ENCODE measurements at places on chromosomes 16 and 17.

GRCh38 chr17:11023639-11024479 is 186.0 kb upstream of the PIRT start:
- DNase-seq, result peak; percentile 22

- no peak for DNase-seq
Observed at GRCh38 chr17:45893725-45894021, 681 bp upstream of the MAPT start.

GRCh38 chr16:17414421-17414820 is 56.3 kb downstream of the XYLT1 start:
- DNase-seq, result no peak

GRCh38 chr17:55426851-55427586 is 5.4 kb upstream of the MMD start:
- DNase-seq, result peak; percentile 73

DNA sequence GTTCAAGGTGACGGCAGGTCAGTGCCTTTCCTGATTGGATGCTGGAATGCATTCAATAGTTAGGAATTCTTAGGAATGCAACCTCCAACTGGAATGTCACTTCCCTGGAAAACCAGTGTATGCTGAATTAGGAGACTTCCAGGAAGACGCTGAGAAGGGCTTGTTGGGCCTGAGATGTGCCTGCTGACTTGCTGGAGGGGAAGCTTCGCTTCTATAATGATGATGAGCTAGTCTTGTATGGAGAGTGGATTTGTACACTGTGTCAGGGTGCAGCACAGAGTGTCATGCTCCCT is 45.6 kb downstream of the SMPD3 start:
- DNase-seq, result peak; percentile 21

- DNase-seq, result no peak
Observed at GRCh38 chr16:72902206-72902605, 145.7 kb downstream of the ZFHX3 start.

DNA sequence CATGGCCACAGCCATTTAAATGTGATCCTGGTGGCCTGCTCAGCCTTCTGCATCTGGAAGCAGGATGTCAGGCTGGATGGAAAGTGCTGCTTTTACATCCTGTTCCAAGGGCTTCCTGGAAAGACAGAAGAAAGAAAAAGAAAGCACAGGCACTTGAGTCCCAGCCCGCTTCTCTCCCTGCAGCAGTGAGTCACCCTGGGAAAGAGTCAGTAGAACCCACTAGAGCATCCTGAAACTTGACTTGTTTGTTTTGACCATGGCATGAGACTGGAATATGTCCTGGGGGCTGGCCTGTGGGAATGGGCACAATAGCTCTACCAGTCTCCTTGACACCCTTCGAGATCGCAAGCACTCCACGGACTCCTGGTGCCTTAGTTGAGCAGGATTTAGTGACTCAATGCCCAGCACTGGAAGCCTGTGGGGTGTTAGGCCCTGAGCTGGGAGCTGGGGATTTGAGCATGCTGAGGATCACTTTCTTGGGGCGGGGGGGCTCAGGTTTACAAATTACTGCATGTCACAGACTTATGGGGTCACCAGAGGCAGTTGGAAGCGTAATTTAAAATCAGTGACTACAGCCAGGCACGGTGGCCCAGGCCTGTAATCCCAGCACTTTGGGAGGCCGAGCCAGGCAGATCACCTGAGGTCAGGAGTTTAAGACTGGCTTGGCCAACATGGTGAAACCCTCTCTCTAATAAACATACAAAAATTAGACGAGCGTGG is 22.1 kb upstream of the GNA13 start:
- DNase-seq, result peak; percentile 63

DNA sequence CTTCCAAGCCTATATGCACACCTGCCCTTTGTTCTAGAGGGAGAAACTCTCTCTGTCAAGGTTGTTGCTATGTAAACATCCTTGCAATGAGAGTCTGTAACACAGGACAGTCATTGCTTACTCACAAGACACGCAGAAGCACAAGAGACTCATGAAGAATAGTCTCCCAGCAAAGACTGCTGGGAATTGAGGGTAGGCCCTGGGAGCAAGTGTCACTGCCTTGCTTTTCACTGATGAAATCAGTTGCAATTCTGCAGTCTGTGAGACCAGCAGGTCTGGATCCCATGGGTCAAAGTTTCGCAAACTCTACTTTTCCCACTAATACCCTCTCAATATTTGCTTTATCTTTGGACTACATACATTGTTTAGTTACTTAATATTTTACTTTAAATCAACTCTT is 177.4 kb downstream of the FTO start:
- DNase-seq, result peak; percentile 81

- peak; percentile 30 for DNase-seq
Observed at GRCh38 chr16:85396879-85397871, 215.9 kb upstream of the GSE1 start.

- DNase-seq, result no peak
Observed at GRCh38 chr16:3729161-3730112, 12.1 kb upstream of the TRAP1 start.

GRCh38 chr17:65403626-65404025 is 157.8 kb downstream of the AXIN2 start:
- DNase-seq, result no peak

DNA sequence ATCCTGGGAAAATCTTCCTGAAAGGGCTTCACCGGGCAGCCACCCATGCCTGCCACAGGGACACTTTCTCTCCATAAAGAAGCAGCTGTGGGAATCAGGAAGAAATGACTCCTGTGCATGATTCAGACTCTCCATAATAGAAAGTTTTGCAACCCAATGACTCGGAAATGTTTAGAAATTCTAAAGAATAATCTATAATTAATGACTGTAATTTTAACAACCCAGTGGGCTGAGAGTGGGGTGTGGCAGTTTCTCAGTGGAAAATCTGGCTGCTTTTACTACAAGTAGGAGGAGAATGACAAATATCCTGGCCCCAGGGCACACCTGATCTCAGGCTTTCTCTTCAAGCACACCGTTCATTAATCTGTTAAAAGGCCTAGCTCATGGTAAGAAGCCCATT is 25.7 kb downstream of the IRF8 start:
- DNase-seq, result no peak

DNA sequence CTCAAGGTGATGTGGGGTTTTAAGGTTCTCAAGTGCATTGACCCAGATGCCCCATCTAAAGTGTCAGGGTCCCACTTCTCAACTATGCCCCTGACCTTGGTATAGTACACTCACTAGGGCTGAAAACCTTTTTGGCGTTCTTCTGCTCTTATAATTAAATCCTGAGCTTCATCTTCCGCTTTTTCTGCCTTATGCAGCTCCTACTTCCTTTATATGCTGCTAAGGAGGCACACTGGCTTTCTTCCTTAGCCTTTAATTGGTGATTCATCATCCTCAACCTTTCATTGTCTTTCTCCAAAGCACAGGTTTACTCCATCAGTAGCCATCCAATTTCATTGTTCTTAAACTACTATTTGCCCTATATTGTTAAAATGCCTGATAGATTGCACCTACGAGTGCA is 5.3 kb upstream of the NF1 start:
- DNase-seq, result no peak

DNA sequence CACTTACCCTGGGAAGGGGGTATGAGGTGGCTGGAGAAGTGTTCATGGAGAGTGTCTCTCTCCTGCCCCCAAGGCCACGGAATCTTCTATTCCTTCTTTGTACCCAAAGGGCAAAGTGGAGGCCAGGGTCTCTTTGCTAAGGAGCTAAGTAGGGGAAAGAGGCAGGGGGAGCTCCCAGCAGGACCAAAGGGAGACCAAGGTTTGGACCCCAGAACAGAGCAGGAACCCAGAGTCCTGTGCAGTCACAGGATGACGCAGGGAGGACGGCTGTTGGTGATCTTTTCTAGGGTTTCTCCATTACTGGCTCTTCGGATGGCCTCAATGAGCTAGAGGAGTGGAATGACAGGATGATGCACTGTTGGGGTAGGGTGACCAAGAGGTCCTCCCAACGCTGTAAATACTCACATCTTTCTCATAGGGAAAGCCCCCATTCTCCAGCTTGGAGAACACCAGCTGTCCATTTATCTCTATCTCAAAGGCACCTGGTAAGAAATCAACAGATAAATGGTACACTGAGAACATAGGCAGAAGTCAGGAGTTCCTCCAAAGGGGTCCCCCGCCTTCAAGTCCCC is 966 bp downstream of the MIEN1 start:
- no peak for DNase-seq

DNA sequence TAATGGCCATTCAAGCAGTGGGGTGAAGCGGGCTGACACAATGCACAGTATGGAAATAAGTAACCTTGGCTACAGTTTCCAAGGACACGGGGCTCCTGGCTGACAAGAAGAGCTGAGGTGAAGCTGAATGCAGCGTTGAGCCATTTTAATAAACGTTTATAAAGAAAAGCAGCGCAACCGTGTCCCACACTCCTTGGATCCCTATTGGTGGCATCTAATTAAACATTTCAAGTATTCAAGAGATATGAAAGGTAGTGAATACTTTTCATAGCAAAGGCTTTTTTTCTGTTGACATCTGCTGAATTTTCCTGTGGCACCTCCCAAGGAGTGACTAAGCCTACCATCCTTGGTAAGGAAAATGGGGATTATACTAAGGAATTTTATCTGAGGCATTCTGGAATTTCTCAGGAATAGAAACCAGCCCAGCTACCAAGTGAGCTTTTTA is 26.5 kb downstream of the DUSP14 start:
- DNase-seq, result peak; percentile 67

DNA sequence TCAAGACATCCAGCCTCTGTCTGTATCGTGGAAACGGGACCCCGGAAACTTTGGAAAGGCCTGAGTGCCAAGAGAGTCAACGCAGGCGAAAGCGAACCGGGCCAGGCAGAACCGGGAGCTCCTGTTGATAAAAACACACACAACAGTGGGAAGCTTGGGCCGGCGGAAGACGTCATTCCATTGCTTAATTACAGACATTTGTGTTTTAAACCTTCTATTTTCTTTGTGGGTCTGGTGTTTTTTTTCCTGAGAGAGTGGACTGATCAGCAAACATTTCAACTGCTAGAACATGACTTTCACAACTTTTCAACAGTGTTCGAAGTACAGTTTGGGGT is 878 bp upstream of the RNF157 start:
- DNase-seq, result no peak

GRCh38 chr17:48409607-48410006 is 20.4 kb downstream of the SKAP1 start:
- DNase-seq, result no peak

GRCh38 chr16:27627136-27627535 is 77.2 kb downstream of the KATNIP start:
- no peak for DNase-seq

DNA sequence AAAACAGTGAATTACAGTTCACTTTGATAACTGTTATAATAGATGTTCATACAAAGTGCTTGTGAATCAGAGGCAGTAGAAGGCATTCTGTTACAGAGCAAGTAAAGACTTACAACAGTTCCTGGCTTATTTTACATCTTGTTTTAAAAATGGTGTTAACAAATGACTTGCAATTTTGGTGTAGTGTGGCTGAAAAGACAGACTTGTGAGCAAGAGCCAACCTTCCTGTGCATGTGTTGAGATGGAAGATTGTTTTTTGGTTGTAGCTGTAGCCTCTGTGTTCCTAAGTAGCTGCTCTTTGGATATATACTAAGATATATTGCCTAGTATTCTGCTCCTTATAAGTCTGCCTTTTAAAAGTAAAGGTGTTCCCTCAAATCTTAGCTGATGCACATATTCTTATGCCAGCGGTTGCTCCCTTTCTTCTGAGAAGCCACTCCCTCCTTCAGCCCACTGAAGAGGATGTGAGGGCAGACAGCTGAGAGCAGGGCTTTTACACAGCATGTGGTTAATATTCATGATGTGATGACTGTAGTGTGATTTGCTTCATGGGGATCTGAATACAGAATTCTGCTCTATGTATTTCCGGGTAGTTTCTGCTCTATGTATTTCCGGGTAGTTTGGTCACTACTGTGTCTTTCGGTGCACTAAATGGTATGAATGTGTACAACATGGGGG is 182.3 kb downstream of the PHKB start:
- peak; percentile 12 for DNase-seq

GRCh38 chr17:58403311-58403710 is 14.0 kb downstream of the RNF43 start:
- no peak for DNase-seq

DNA sequence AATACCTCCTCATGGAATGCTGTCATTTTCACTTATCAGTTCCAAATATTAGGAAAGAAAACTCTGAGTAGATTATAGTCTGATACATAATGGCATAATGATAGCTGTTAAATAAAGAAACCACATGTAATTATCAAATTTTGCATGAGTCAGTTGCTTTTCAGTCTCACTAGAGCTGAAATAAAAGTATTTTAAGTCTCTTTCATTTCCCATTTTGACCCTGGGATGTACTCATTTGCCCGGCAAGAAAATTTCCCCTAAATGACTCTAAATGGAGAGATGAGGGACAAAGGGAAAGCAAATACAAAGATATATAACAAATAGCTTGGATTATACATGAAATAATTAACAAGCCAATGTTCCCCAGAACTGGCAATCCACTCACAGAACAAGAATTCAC is 47.9 kb upstream of the CPHXL start:
- no peak for DNase-seq

- DNase-seq, result peak; percentile 88
Observed at GRCh38 chr16:24668481-24669061, 60.9 kb upstream of the TNRC6A start.

- no peak for DNase-seq
Observed at GRCh38 chr17:27677191-27677590, 46.2 kb downstream of the LGALS9 start.

GRCh38 chr16:66477028-66477515 is 50.0 kb downstream of the BEAN1 start:
- no peak for DNase-seq

GRCh38 chr16:51390877-51391276 is 239.8 kb upstream of the SALL1 start:
- no peak for DNase-seq

- DNase-seq, result no peak
Observed at GRCh38 chr16:65271996-65272395, 150.1 kb upstream of the CDH11 start.

- no peak for DNase-seq
Observed at GRCh38 chr16:359067-359763, 6.7 kb upstream of the AXIN1 start.

DNA sequence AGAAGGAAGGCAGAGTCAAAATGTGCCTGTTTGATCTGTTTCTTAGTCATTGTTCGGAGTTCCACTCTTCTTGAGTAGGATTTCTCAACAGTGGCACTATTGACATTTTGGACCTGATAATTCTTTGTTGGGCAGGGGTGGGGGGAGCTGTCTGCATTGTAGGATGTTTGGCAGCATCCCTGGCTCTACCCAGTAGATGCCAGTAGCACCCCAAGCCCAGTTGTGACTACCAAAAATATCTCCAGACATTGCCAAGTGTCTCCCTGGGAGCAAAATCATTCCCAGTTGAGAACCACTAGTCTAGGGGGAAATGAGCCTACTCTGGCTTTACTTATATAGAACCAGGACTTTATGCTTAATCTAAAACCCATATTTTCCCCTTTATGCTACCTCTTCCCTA is 1.1 kb upstream of the GFOD2 start:
- no peak for DNase-seq

- no peak for DNase-seq
Observed at GRCh38 chr17:39208893-39209292, 8.8 kb downstream of the RPL19 start.

DNA sequence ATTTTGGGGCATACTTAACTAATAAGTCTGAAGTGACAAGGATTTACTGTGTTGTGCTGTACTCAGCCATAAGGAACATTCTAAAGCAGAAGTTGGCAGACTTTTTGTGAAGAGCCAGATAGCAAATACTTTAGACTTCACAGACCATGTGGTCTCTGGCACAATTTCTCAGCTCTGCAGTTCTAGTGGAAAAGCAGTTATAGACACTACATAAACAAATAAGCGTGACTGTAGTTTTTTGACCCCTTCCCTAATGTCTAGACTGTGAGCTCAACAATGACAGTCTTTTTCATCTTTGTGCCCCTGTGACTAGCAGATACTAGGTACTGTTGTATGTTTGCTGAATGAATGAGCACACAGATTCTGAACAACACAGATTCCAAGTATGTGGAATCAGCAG is 4.9 kb downstream of the RPAIN start:
- no peak for DNase-seq

All from fibroblast of skin of right quadriceps (primary cell).